A549 treated with Hydrocortisone at 1 μM for 4 hours (cell line): ENCODE measurements at places on chromosomes 2 and 18. TPM values are rescaled to one million over a fixed set of nuclear protein-coding genes. Genes with fewer than 3 reads are reported as not detected.

The FEV gene
- total RNA-seq: not detected in 5 replicates

The CYS1 gene
- total RNA-seq: 0.89 to 2.0 TPM (median 1.5 TPM) in 5 replicates

The UGT1A10 gene
- 0.08 to 0.09 TPM in 2 of 5 replicates, not detected in the others for total RNA-seq

The TUBB8B gene
- total RNA-seq: not detected in 5 replicates
